CD4-positive, alpha-beta T cell treated with Interleukin-1 beta for 1 hour (primary cell): ENCODE measurements at places on chromosomes 6 and 20.

DNA sequence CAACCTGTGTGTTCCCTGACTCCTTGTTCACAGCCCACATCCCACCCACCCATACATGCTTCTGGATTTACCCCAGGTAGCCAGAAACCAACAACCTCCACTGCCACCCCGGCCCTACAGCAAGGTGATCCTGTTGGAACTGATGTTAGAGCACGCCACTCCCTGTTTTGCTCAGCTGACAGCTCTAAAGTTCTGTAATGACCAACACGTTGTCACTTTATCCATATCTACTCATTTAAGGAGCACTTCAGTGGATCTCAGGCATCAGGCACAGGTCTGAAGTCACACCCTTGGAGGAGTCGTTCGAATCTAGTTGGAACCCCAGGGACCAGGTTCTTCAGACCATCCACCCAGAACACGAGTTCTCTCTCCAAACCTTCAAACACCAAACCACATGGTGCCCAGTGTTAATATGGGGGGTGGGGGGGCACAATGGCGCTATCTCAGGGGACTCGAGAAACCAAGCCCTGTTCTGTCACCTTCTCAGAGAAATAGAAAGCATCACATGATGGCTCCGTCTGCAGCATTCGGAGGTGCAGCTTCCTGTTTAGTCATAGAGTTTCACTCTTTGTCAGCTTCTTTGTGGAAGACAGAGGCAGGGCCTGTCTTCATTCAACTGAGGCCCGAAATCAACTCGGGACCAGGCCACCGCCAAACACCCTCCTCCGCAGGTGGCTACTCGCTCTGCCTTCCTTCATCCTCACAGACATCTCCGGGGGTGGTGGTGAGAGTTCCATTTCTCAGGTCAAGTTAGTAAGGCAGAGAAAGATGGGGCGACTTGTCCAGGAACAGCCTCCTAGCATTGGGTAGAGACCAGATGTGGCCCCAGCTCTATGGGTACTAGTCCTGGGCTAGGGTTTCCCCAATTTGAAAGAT is 142.2 kb downstream of the NFATC2 start:
- peak; percentile 83 for DNase-seq

GRCh38 chr6:128525406-128525805 is 5.0 kb upstream of the PTPRK start:
- no peak for DNase-seq

GRCh38 chr6:61675734-61676133 is 610.3 kb downstream of the KHDRBS2 start:
- DNase-seq = no peak

GRCh38 chr6:18533793-18534192 is 146.6 kb downstream of the RNF144B start:
- DNase-seq = no peak

- DNase-seq = no peak
These were observed 199.3 kb downstream of the LRFN2 start for GRCh38 chr6:40387871-40388264.

- DNase-seq = peak; percentile 39
These were observed 108.7 kb downstream of the NCOA3 start for GRCh38 chr20:47610247-47610944.

DNA sequence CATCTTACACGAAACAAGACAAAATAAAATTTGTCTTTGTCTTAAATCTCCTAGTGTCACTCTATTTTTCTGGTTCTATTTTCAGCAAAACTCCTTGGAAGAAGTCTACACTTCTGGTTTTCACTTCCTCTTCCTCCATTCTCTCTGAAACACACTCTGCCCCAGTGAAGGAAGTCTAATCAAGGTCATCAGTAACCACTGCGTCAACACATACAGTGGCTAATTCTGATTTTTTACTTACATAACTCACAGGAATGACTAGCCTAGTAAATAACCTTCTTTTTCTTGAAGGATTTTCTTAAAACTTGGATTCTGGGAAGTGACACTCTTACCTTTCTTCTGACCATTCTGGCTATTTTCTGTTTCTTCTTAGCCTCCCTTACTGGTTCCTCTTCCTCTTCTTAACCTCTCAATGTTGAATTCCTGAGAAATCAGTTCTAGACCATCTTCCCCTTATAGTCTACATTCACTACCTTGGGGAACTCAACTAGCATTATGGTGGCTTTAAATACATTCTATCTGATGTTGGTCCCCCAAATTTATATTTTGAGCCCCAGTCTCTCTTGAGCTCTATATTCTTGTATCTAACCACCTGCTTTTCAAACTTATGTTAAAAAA is 37.5 kb downstream of the AIG1 start:
- DNase-seq = peak; percentile 26

DNA sequence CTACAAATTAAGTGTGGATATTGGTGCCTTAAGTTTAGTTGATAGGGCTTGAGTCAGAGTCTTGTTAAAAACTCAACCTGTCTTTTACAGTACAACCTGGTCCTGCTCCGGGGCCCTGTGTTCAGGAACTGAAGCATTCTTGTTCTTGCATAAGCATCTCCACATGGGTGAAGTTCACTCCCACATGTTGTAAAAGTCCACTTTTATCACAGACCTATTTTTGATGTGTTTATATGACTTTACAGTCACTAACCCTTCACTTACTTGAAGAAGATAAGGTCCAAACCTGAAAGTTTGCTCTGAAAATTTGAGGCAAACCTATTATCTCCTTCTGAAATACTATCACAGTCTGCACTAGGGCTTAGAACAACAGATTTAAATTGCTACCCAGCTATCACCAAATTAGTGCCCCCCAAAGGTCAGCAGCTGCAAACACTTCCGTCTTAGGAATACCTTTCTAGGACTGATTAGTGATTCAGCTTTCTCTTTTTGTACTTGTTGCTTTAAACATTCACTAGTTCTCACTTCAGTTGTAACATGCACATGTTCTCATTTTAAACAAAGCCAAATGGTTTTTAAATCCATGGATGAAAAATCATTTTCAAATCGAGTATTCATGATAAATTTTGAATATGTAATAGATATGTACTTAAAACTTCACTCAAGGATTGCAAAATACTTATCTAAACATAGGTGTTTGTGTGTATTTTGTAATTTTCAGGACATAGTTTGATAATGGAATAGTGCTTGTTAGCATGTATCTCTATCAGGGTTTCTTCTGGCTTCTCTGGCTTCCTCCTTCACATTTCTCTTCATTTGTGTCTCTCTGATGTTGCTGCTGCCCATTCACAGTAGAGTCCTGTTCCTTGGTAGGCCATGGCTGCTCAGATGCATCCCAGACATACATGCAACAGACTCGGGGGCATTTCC is 469.8 kb upstream of the SOX4 start:
- DNase-seq = no peak

DNA sequence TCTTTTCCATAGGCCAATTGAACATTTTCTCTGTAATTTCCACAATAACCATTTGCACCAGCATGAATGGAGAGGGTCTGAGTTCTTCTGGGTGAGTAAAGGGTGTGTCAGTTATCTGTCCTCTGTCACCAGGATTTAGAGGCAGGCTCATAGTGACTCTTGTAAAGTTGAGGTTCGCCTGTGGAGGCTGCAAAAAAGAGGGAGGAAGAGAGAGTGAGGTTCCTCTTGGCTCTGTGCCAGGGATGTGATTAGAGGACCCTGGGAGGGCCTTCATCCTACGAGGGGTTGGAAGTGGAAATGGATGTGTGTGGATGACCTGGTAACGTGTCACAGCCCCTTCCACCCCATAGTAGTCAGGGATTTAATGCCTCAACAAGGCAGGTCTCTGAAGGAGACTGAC is 242.0 kb downstream of the ESR1 start:
- DNase-seq = no peak

- DNase-seq = no peak
These were observed 823.9 kb downstream of the PHF3 start for GRCh38 chr6:64459411-64459944.

- DNase-seq = no peak
These were observed 220.4 kb upstream of the HEY2 start for GRCh38 chr6:125529061-125529460.

DNA sequence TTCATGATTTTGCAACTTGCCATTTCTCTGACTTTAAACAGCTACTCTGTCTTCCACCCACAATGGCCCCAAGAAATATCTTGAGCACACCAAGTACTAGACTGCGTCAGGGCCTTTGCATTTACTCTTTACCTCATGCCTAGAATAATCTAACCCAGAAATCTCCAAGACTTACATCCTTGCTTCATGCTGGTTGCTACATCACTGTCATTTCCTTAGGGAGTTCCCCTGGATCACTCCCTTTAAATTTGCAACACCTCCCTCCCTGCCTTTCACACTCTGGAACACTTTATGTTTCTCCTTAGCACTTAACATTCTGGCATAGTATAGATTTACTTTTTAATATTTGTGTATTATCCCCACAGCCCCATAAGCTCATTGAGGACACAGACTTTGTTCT is 4.9 kb upstream of the ELOVL5 start:
- no peak for DNase-seq

- no peak for DNase-seq
These were observed 10.2 kb downstream of the PLCB4 start for GRCh38 chr20:9078826-9079731.

DNA sequence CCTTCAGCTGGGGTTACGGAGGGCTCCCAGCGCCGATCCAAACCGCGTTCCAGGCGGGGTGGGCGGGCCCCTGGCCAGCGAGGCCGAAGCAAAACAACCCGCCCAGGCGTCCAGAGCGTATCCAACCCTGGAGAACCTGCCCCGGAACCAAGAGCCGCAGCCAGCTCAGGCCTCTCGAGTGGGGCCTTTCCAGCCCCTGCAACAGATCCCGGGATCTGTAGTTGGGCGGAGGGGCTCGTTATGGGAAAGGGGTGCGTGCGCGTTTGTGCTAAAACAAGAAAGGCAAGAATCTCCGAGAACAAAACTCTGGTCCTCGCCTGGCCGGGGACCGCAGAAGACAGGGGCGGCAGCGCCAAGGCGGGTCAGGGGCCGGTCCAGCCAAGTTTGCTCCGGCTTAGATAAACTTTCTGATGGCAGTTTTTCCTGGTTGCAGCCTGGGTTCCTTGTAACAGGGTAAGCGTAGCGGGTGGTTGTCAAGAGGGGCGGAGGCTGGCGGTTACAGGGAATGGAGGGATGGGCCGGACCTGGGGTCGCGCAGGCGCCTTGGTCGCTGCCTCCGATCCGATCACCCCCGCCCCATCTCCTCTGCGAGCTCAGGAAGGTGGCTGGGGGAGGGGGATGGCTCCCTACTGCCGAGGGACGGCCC is 448 bp upstream of the RIN2 start:
- peak; percentile 58 for DNase-seq

DNA sequence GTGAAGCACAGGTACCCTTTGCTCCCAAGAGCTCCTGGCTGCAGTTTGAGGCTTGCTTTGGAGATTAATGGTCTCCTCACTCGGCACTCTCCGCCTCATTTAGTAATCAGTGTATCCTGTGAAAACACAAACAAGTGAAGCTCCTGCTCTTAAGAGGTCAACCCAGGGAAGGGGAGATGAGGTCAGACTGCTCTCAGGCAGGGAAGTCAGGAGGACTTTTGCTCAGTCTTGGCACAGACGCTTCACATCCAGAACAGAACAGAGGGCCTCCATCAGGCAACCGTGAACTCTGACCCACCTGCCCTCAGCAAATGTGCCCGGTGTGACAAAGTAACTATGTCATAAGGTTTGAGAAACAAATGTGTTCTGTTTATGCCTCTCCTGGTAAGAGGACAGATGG is 428.8 kb upstream of the JARID2 start:
- no peak for DNase-seq

DNA sequence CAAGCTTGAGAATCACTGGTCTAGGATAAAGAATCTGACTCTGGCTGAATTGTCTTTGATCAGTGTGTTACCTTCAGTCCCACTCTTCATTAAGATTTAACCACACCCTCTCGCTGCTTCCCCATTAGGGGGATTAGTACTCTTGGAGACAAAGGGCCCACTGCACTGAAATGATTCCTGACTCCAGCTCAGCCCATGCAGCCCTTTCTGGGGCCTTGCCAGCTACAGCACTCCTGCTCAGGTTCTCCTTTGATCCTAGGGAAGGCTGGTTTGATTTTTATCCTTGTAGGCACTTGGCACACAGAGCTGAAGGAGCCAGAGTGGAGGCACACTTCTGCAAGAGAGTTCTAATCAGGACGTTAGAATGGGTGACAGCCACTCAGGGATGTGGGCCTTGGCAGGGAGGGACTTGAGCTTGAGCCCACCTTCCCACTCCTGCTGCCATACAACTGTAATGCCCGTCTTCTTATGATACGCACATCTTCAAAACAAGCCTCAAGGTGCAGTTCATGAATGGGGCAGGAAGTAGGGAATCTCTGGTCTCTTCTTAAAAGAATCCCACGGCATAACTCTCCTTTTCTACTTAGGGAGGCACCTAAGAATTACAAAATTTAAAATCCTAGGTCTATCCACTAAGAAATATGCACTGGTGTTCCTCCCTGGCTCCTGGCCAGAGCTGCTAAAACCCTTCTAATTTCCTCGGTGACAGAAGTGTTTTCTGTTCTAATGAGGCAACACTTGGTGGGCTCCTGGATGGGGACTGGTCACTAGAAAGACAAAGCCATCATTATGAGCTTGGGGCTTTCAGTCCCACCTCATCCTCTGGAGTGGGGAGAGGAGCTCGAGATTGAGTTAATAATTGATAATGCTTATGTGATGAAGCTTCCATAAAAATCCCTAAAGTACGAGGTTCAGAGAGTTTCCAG is 1.5 kb upstream of the SLA2 start:
- no peak for DNase-seq

DNA sequence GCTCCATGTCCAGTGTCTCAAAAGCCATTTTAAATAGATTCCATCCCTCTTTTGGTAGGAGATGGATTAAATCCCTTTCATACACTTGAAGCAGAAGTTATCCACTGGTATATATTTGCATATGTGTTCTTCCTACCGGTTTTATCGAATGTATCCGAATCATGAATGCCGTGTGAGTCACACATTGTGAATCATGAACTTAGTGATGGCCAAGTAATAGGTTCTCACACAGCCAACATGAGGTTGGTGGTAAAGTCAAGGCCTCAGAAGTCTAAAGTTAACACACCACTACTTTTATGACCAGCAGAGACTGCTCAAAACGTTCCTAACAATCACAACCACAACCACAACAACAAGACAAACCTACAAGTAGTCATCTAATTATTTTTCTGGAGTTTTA is 345.5 kb downstream of the THBS2 start:
- DNase-seq = no peak

- DNase-seq = no peak
These were observed 49.0 kb upstream of the TAGAP start for GRCh38 chr6:159093609-159094443.

DNA sequence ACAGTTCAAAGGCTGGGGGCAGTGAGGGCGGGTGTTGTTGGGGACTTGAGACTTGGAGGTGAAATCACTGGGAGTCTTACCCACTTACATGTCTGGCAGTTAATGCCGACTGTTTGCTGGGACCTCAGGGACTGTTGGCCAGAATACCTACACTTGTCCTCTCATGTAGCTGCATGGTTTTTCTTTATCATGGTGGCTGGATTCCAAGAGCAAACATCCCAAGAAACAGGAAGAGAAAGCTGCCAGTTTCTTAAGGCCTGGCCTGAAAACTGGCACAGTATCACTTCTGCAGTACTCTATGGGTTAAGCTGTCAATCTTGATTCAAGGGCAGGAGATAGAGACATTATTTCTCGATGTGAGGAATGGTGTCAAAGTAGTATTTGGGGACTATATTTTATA is 19.8 kb upstream of the C6orf62 start:
- DNase-seq = no peak
